ENCODE measurements at places on chromosomes 5 and 9. TPM values are rescaled to one million over a fixed set of nuclear protein-coding genes. Genes with fewer than 3 reads are reported as not detected.

The CLTA gene
- total RNA-seq: 277 TPM

The RHOBTB3 gene
- total RNA-seq: 8.6 TPM

The JAKMIP2 gene
- total RNA-seq: not detected

The BAG1 gene
- 132 TPM for total RNA-seq

The SHISAL2B gene
- total RNA-seq: not detected
